ENCODE measurements at places on chromosomes 1 and 21.

GRCh38 chr1:22817462-22817861 lies 106.8 kb downstream of the EPHB2 start:
- DNase-seq: no peak

- no peak for DNase-seq
These were observed 19.8 kb downstream of the CD34 start for GRCh38 chr1:207891148-207891547.

- DNase-seq: no peak
These were observed 5.1 kb upstream of the CSRP1 start for GRCh38 chr1:201511941-201512539.

DNA sequence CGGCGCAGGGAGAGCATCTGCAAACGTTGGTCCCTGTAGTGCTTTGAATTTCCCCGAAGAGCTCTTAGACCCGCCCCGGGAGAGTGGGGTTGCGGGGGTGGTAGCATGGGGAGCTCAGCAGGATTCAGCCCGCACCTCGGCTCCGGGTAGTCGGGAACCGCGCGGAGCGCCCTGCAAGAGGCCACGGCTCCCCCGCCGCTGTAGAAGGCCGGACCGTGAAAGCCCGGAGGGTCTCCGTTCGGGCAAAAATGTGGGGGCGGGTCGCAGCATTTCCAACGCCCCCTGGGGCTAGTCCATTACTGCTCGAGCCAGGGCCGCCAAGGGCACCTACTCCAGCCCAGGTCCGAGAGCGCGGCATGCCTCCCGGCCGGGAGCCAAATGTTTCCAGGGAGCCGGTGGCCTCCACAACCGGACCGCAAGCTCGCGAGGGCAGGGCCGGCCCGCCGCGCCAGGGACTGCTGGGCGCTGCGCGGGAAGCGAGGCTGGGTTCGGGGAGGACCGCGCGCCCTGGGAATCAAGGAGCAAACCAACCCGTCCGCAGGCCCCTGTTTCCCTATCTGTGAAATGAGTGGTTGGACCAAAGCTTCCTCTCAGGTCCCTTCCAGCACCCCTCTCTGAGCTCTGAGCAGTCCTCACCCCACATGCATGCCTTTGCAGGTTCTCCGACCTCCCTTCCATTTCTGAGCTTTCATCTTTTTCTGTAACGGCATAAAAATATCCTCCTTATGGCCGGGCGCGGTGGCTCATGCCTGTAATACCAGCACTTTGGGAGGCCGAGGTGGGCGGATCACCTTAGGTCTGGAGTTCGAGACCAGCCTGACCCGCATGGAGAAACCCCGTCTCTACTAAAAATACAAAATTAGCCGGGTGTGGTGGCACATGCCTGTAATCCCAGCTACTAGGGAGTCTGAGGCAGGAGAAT lies 775 bp upstream of the TMEM63A start:
- no peak for DNase-seq

DNA sequence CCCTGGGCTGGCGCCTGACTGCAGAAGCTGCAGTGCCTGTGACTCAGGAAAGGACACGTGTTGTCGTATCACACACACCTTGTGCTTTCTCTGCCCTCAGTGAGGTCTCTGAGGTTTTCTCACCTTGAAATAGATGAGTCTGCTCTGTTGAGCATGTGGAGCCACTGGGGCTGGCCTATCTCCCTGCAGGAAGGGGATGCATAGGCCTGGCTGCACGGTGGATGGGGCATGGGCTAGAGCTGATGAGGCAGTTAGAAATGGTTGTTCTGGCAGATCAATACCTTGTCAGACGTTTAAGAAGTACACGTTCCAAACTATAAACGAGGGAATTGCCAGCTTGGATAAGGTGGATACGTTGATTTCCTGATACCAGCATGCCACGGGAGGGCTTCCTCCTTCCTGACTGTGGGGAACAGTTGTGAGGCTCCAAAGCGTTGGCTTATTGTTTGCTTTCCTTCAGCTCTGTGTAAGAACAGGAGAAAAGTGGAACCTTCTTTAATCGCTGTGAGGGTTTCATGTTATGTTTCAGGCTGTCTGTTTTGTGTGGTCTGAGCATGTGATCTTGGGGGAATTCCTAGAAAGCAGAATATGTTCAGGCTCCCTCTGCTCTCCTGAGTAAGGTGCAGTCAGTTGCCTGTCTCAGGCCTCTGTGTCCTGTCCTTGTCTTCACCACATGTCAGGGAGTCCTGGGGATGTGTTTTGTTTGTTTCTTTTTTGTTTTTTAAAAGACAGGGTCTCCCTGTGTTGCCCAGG lies 44.8 kb downstream of the PCNT start:
- no peak for DNase-seq

GRCh38 chr1:85572574-85572973 lies 8.0 kb upstream of the CCN1 start:
- DNase-seq: no peak

DNA sequence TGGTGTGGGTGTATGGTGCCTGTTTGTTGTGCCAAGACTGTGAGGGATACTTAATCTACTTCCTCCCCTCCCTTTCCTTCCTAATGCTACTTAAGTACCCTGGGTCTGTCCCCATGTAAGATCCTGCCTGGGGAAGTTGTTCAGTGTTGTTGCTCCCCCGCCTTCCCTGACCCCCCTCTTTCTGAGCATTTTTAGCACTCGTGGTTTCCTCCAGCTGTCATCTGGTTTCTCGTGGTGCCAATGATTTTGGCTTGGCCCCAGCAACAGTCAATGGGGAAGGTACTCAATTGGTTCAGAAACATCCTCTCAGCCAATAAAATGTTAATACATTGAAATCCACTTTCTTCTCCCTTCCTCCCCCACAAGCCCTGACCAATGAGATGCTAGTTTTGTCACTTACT lies 8.0 kb upstream of the B4GALT3 start:
- no peak for DNase-seq

DNA sequence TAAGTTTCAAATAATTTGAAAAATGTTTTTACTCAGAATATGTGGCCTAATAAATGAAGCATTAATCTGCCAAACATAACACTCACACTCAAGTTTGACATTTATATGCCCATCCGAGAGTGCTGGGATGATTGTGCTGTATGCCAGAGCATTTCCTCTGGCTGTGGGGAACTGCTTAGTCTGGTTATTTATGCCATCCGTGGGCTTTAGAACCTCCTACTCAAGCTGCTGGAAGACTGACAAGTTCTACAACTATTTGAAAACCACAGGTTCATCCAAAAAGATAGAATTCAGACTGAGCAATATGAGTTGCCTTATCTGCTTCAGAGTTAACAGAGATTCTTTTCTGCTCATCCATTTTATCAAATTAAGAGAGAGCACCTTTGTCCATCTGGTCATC lies 25.9 kb downstream of the PCNX2 start:
- DNase-seq: no peak

DNA sequence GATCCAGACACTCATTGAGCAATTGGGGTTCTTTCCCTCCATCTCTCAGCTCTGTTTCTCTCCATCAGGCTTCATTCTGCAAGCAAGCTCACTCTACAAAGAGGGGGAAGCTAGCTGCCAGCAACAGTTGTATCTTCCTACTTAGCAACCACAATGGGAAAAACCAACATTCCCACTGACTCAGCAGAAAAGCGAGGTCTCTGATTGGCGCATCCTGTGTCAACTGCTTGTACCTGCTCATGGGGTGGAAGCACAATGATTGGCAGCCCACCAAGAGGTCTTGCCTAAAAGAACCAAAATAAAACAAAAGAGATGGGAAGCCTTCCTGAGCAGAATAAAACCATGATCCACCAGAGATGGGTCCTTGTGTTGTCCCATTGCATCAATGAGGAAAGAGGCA lies 4.0 kb upstream of the CDA start:
- no peak for DNase-seq

GRCh38 chr1:169483500-169483966 lies 2.2 kb downstream of the SLC19A2 start:
- no peak for DNase-seq

DNA sequence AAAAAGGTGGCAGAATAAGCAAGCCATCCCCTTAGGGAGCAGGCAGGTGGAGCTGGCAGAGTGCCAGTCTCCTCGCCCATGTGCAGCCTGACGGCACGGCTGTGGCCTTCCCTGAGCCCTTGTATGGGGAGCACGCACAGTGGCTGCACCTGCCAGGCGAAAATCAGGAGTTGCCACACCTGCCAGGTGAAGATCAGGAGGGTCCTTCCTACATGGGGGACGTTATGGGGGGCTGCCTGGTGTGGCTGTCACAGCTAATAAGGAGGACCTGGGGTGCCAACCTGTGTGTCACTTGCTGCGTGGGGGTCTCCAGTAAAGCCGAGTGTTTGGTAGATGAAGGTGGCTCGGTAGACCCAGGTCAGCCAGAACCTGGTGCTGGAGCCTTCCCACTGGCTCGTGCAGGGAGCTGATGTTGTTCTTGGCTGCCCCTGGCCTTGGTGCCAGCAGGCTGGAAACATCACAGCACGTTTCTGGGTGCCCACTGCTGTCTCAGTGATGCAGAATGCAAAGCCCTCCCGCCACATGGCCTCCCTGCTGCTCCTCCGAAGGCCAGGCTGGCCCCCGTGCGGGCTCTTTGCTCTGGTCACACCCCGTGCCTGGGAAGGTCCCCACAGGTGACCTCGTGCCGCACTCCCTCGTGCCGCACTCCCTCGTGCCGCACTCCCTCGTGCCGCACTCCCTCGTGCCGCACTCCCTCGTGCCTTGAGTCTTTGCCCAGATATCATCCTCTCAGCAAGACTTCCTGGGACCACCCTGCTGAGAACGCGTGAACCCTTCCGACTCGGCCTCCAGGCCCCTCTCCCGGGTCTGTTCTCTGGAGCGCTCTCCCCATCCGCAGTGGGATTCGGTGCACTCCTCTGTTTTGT lies 55.4 kb downstream of the SLC37A1 start:
- no peak for DNase-seq

DNA sequence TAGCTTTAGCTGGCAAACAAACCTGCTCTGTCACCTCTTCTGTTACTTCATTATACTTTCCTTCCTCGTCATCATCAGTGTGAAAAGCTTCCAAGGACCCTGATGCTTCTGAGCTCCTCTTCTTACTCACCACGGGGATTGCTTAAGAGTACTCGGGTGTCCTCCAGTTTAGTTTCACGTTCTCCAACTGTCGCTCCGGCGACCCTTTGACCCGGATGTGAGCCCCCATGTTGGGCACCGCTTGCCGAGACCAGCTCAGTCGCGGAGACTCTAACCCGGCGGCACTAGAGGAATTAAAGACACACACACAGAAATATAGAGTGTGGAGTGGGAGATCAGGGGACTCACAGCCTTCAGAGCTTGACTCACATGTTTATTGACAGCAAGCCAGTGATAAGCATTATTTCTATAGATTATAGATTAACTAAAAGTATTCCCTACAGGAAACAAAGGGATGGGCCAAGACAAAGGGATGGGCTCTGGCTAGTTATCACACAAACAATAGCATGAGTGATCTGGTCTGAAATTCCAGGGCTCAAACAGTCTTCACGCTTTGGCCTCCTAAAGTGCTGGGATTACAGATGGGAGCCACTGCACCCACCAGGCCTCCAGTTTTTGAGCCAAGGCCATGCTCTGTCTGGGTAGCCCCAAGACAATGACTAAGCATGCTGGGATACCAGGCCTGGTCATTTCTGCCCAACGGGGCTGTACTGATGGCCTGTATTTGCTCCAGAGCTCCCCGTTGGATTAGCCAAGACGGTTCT lies 30.1 kb upstream of the ENO1 start:
- DNase-seq: no peak

- DNase-seq: no peak
These were observed 53.3 kb downstream of the B3GALNT2 start for GRCh38 chr1:235450886-235451483.
